ENCODE measurements at places on chromosomes 16 and 17. TPM values are rescaled to one million over a fixed set of nuclear protein-coding genes. Genes with fewer than 3 reads are reported as not detected.
A peak's percentile ranks its signal among the peaks of the same experiment; 100 is the strongest.

GRCh38 chr16:71889147-71889546 lies 5.2 kb upstream of the ZNF821 start:
- H3K36me3 ChIP-seq, result no peaks in the 10 kb centered on the region
- no peak for DNase-seq
- no peaks in the 10 kb centered on the region for H3K4me1 ChIP-seq
- H3K4me3 ChIP-seq, result no peak overlapping the region
- no peaks in the 10 kb centered on the region for H3K27me3 ChIP-seq

The ELMO3 gene
- total RNA-seq, result 19.7 TPM

GRCh38 chr17:17080181-17080631 lies 37.9 kb downstream of the MPRIP start:
- H3K27me3 ChIP-seq, result no peaks in the 10 kb centered on the region
- peak overlapping the region; percentile 16 for H3K27ac ChIP-seq
- H3K4me1 ChIP-seq, result peaks cover 14% of the 10 kb centered on the region

DNA sequence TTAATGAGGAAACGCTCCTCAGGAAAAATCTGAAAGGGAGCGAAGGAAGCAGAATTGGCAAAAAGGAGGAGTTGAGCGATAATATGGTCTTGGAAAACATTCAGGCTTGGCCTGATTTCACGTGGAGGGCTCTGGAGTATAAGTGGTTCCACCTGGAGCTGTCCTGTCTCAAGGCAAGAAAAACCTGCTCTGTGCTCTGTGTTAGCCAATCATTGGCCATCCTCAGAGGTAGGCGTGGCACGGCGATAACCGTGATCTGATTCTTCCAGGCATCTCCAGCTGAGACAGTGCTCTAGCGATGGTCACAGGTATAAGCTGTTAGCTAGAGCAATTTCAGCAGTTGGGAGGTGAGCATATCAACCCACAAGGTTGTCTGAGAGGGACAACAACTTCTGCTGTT lies 450.5 kb upstream of the MAF start:
- no peak overlapping the region for H3K27ac ChIP-seq
- H3K4me1 ChIP-seq, result no peaks in the 10 kb centered on the region
- DNase-seq, result no peak
- H3K27me3 ChIP-seq, result no peaks in the 10 kb centered on the region
- no peak overlapping the region for H3K4me3 ChIP-seq
- no peaks in the 10 kb centered on the region for H3K36me3 ChIP-seq

The OR2C1 gene
- total RNA-seq, result not detected

- no peaks in the 10 kb centered on the region for H3K36me3 ChIP-seq
- H3K27me3 ChIP-seq, result no peaks in the 10 kb centered on the region
- DNase-seq, result no peak
- H3K4me1 ChIP-seq, result no peaks in the 10 kb centered on the region
Measured at GRCh38 chr17:6684881-6685767, 28.0 kb downstream of the SLC13A5 start.

DNA sequence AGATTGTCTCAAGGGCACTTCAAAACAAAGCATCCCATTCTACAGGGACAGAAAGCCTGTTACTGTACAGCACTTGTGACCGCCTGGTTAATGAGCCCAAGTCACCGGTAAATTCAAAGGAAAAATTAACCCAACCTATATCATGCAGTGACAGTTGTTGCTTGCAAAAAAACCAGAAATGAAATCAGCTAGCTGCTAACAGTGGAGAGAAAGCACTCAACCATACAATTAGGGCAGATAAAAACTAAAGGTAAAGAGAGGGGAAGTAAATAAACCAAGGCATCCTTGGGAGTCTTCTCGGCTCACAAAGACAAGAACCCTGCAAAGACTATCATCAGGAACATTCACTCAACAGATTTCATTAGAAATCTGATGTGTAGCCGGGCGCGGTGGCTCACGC lies 5.9 kb downstream of the RETREG3 start:
- DNase-seq, result no peak
- no peaks in the 10 kb centered on the region for H3K27me3 ChIP-seq
- H3K4me3 ChIP-seq, result no peak overlapping the region
- no peak overlapping the region for H3K27ac ChIP-seq
- H3K36me3 ChIP-seq, result no peaks in the 10 kb centered on the region

The PRR11 gene
- 0.33 TPM for total RNA-seq

GRCh38 chr17:27565874-27566670 lies 64.9 kb upstream of the LGALS9 start:
- H3K27me3 ChIP-seq, result no peaks in the 10 kb centered on the region
- no peak overlapping the region for H3K4me3 ChIP-seq
- H3K4me1 ChIP-seq, result no peaks in the 10 kb centered on the region
- H3K27ac ChIP-seq, result peak overlapping the region; percentile 51

DNA sequence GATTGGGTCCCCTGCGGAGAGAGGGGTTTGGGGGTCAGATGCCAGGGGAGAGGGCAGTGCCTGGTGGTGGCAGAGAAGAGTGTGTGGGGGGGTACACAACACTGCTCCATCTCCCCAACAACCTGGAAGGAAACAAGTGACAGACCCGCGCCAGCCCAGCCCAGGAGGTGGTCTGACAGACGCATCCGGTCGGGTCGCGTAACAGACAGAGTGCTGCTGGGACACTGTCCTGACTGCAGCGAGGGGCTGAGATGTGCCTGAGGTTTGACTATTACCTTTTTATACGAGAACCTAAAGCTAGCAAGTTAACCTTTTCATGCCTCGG lies 16.2 kb downstream of the UNC13D start:
- H3K27ac ChIP-seq, result peak overlapping the region; percentile 84
- H3K27me3 ChIP-seq, result no peaks in the 10 kb centered on the region
- peaks cover 33% of the 10 kb centered on the region for H3K4me1 ChIP-seq
- no peaks in the 10 kb centered on the region for H3K36me3 ChIP-seq
- H3K4me3 ChIP-seq, result peak overlapping the region; percentile 24

The BLMH gene
- total RNA-seq, result 21.3 TPM

DNA sequence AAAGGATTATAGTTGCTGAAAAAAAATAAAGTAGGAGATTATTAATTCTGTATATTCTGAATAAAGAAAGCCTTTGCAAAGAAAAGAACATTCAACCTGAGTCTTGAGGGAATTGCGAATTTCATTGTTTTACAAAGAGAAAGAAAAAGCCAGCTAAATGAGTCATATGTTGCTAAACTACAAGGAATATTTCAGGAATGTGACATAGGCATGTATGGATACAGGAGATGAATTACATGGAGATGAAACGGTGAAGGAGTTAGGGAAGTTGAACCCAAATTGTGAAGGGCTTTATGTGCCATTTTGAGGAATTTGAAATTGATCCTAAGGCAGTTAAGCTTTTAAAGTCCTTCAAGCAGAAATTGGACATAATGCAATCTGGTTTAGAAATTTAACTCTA lies 177.3 kb upstream of the RBL2 start:
- no peaks in the 10 kb centered on the region for H3K27me3 ChIP-seq
- DNase-seq, result no peak
- H3K36me3 ChIP-seq, result peaks cover 3% of the 10 kb centered on the region

The DNAJA2 gene
- total RNA-seq, result 44.6 TPM

GRCh38 chr17:21495281-21495680 lies 119.1 kb downstream of the KCNJ12 start:
- no peaks in the 10 kb centered on the region for H3K27me3 ChIP-seq
- no peaks in the 10 kb centered on the region for H3K4me1 ChIP-seq
- no peaks in the 10 kb centered on the region for H3K36me3 ChIP-seq
- DNase-seq, result no peak
- no peak overlapping the region for H3K27ac ChIP-seq
- H3K4me3 ChIP-seq, result no peak overlapping the region

Measured in breast epithelium (tissue), 4 donors.